ENCODE measurements at places on chromosomes 2 and 18.

DNA sequence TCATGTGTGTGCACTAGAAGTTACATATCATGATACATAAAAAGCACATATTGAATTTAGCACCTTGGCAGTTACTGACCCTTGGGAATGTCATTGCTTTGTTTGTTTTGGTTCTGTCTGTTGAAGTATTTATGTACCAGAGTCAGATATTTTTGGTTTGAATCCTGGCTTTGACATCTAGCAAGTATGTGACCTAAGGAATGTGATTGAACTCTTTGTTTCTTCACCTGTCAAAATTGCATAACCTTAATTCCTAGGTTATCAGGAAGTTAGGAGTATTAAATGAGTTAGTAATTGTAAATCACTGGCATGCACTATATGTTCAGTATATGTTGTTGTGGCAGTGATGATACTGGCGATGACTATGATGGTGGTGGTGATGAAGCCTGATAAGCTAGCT lies 1003.5 kb upstream of the NRXN1 start:
- DNase-seq, result no peak

- no peak for DNase-seq
Measured at GRCh38 chr2:178700922-178701342, 106.3 kb downstream of the TTN start.

DNA sequence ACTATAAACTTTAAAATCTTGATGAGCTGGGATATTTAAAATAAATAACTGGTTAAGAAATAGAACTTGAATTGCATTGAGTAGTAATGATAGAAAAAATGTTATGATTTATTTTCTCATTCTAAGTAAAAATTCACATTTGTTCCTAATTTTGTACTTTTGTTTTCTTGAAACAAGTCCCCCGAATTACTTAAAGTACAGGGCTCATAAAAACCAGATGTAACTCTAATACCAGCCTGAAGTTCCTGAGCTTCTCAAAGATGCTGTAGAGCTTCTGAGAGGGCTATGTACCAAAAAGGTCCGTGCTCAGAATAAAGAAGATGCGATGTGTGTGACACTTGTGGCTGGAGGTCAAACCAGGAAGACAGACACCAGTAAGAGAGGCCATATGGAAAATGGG lies 116.1 kb upstream of the TACR1 start:
- no peak for DNase-seq

GRCh38 chr18:75422341-75422910 lies 5.1 kb downstream of the SMIM21 start:
- no peak for DNase-seq

GRCh38 chr2:144671695-144672455 lies 152.0 kb upstream of the ZEB2 start:
- no peak for DNase-seq

DNA sequence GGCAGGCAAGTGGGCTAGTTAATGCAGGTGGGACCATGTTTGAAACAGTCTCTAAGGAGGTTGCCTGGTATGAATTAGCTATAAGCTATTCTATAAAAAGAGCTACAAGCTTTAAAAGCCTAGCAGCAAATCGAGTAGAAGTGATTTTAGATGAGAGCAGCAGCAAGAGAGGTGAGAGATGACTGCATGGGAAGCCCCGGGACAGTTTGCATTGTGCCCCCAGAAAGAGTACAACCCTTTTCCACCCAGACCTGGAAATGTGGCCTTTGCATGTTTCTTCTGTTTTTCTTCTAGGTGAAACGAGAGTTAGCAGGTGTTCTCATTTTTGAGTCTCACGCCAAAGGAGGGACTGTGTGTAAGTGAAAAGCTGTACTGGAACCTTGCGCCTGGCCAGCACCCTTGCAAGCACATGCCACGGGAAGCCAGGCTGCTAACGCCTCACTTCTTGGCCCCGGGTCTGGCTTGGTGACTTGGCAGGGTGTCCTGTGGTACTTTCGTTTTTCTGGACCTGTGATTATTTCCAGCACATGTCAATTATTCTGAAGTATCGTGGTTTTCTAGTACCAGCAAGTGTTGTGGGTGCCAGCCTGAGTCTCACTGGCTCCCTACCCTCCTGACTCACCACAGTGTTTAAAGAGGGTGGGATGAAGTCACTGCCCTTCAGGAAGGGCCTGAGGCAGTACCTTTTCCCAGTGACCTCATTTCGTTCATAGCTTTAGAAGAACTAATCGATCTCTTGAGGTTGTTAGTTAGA lies 90.3 kb upstream of the MAP3K20 start:
- no peak for DNase-seq

- DNase-seq, result no peak
Measured at GRCh38 chr2:26483957-26484565, 6.1 kb upstream of the OTOF start.

- DNase-seq, result no peak
Measured at GRCh38 chr2:41989501-41990180, 58.2 kb upstream of the PKDCC start.

DNA sequence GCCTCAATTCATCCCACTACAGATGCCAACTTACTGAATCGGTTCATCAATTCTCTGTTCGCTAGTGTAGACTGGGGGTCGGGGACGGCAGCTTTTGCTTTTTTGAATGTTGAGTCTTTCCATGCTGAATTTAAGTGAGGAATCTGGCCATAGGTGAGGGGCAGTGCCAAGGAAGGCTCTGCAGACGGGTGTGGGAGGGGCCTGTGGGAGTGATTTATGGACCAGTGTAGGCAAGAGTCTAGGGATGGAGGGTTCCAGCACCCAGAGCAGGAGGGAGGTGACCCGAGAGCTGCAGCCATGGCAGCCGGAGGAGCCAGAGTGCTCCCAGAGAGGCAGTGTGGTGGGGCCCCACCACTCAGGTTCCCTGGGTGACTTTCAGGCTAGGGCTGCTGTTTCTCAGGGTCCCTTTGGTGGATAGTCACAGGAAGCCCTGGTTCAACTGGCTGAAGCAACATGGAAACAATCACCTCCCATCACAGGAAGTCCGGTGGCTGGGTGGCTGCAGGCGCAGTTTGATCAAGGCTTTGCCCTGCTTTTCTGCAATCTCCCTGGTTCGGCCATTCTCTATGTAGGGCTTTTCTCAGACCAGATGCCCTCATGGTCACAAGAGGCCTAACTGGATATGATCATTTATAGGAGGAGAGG lies 16.9 kb upstream of the TEX44 start:
- DNase-seq, result no peak

GRCh38 chr2:65291216-65292105 lies 63.8 kb downstream of the ACTR2 start:
- DNase-seq, result no peak

DNA sequence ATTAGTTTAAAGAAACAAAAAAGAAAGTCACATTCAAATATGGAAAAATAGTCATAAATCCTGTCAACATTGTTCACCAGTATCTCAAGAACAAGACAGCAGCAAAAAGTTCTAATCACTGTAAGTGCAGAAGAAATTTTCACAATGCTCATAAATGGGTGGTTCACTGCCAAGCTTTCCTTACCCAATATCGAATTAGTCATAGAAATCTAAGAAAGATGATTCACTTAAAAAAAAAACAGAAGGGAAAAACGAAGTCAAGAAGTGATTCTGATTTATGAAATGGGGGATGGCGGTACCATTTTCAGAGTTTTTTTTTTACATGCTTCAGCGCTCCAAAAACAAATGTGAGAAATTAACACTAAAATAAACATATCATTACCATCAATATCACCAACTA lies 156.7 kb downstream of the EXOC6B start:
- DNase-seq, result no peak

GRCh38 chr2:98412751-98413458 lies 31.8 kb upstream of the INPP4A start:
- no peak for DNase-seq

DNA sequence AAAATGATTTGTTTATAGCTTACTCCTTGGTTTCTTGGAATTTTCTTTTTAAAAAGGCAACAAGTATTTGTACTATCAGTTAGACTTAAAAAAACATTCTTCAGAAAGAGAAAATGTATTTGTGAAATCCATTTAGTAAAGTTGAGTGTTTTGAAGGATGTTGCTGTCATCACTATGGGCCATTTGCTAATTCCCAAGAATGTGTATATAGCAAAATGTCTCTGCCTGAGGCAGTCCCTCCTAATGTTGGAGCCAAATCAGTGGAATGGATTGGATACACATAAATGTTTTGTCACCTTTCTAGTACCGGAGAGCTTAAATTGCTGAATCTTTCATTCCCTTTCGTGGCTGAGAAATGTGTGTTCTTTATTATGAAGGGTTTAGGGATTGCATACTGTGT lies 890.2 kb upstream of the ZEB2 start:
- DNase-seq, result no peak

DNA sequence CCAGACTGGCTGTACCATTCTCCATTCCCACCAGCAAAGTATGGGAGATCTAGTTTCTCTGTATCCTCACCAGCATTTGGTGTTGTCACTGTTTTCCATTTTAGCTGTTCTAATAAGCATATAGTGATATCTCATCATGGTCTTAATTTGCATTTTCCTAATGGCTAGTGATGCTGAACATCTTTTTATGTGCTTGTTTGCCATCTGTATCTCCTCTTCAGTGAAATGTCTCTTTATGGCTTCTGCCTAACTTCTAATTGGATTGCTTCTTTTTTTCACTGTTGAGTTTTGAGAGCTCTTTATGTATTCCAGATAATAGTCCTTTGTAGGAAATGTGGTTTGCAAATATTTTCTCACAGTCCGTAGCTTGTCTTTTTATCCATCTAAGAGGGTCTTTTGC lies 18.9 kb upstream of the BIN1 start:
- DNase-seq, result no peak

- DNase-seq, result no peak
Measured at GRCh38 chr2:229714080-229714735, at the start of gene DNER. Gene DNER, minus strand, starts transcription at chr2:229714555. Its CDS starts 132 bp downstream, at chr2:229714423.

DNA sequence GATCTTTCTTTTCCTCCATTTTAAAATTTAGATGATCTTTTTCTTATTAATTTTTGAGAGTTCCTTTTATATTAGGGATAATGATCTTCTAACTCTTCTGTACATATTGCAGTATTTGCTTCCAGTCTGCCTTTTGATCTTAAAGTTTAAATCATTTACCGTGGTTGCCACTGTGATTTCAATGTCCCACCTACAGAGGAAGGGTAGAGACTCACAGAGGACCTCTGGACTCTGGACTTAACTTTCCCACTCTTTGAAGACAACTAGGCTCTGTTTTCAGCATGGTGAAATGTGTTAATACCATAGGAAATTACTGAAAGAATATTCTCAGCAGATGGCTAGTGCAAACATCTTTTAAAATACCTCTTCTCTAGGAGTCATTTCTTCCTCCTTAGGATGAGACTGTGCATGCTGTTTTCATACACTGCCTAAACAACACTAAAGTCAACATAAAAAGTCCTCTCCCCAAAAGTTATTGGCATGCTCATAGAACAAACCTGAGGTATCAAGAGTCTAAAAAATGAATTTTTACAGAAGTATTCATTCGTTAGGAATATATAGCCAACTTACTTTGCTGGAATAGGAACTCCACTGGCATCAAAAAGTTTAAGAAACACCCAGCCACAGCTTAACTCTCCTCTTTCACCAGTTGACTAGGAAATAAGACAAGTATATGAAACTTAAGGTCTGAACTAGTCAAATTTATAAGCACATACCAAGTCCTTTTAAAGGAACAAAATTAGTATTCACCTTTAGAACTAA lies 30.7 kb upstream of the MALL start:
- no peak for DNase-seq

GRCh38 chr2:173159791-173160463 lies 84.3 kb downstream of the MAP3K20 start:
- peak; percentile 82 for DNase-seq

DNA sequence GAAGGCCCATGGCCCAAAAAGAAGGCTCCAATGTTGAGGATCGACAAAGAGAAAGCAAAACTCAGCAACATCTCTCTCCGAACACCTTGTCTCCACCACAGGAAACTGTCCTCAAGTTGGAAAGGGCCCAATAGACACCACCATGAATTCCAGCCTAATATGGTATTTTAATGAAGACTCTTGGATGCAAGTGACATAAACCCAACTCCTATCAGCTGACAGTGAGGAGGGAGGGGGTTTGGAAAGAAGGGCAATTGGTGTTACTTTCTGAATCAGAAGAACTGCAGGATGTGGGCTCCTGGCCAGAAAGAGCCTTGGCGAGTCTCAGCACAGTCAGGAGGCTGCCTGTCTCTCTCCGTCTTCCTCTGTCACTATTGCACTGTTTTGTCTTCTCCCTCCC lies 40.3 kb upstream of the SIGLEC15 start:
- no peak for DNase-seq

- DNase-seq, result no peak
Measured at GRCh38 chr18:5618047-5618688, 74.4 kb upstream of the EPB41L3 start.

- DNase-seq, result no peak
Measured at GRCh38 chr18:77899972-77900754, 650.5 kb downstream of the GALR1 start.

DNA sequence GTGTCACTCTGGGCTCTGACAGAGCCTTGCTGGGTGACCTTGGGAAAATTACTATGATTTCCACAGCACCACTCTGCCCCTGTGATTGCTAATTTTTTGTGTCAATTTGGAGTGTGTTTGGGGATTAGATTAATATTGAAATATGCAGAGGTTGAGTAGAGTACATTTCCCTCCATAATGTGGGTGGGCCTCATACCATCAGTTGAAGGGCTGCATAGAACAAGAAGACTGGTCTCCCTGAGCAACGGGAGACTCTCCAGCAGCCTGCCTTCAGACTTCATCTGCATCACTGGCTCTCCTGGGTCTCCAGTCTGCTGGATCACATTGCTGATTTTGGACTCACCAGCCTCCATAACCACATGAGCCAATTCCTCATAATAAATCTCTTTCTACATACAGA lies 313.7 kb downstream of the TNS1 start:
- no peak for DNase-seq

- DNase-seq, result no peak
Measured at GRCh38 chr2:49224426-49225010, 70.2 kb upstream of the FSHR start.

GRCh38 chr18:67862069-67862468 lies 345.5 kb upstream of the DSEL start:
- DNase-seq, result no peak
